ENCODE measurements at places on chromosomes 7 and 10.

GRCh38 chr10:109911903-109912302 is 11.4 kb downstream of the XPNPEP1 start:
- no peak for DNase-seq

- DNase-seq: no peak
Observed at GRCh38 chr10:123556736-123557135, 109.4 kb upstream of the GPR26 start.

GRCh38 chr10:99930731-99931550 is 78.8 kb downstream of the DNMBP start:
- DNase-seq: no peak

DNA sequence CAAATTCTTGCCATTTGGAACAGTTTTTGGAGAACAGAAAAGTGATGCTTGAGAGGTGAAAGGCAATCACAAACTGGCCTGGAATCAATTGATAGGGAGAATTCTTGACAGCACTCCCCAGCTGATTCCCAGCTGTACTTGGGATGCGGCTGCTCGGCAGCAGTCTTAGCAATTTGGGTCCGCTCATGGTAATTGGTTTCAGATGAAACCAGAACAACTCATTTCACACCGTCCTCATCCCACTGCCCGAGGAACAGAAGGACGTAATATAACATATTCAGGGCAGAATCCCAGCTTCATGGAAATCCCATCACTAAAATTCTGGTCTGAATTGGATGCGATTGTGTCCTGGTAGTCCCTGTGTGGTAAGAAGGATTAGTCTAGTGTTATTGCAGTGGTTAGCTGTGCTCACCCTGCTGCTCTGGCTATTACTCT is 223.3 kb upstream of the FERD3L start:
- DNase-seq: no peak

DNA sequence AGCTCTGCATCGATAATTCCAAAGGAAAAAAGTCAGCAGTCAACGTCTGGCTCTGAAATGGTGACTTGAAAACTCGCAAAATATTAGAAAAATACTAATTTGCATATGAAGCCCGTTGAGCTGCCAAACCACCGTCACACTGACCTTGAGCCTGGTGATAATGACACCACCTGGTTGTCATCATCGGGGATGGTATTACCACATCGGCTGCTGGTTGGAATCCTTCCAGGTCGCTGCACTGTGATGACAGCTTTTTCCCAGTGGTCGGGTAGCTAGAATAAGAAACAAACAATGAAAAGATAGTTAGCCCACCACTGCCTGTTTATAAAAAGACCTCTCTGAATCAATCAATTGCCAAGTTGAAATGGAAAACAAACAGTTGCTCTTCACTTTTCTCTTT is 41.6 kb downstream of the LAMB1 start:
- DNase-seq: no peak

DNA sequence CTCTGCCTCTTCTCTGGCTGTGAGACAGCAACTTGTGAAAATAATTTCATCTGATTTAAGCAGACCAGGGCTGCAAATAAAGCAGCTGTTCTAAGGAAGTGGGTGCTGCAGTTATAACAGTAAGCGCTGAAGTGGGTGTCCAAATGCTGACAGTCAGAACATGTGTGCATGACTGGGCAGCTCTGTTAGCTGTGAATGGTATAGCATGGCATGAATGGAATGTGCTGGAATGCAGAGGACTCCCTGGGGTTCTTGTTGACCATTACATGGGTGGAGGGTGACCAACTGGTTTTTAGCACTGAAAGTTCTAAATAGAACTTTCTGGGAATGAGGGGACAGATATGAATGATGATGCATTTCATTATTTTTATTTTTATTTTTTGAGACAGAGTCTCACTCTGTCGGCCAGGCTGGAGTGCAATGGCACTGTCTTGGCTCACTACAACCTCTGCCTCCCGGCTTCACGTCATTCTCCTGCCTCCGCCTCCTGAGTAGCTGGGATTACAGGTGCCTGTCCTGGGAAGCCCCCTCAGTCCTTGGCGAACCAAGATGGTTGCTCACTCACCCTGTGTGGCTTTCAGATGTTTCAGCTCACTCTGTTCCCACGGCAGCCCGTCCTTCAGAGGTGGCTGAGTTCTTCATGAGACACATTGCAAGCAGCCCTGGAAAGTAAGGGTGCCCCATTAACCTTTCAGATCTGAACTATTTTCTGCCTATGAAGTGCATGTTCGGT is 319.8 kb upstream of the PHYHIPL start:
- DNase-seq: no peak

DNA sequence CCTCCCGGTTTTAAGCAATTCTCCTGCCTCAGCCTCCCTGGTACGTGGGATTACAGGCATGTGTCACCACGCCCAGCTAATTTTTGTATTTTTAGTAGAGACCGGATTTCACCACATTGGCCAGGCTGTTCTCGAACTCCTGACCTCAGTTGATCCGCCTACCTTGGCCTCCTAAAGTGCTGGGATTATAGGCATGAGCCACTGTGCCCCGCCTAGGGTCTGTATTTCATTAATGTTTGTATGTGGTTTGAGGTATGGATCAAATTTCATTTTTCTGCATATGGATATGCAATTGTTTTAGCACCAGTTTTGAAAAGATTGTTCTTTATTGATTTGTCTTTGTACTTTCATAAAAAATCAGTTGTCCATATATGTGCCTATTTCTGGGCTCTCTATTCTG is 26.0 kb downstream of the CYP26A1 start:
- no peak for DNase-seq

DNA sequence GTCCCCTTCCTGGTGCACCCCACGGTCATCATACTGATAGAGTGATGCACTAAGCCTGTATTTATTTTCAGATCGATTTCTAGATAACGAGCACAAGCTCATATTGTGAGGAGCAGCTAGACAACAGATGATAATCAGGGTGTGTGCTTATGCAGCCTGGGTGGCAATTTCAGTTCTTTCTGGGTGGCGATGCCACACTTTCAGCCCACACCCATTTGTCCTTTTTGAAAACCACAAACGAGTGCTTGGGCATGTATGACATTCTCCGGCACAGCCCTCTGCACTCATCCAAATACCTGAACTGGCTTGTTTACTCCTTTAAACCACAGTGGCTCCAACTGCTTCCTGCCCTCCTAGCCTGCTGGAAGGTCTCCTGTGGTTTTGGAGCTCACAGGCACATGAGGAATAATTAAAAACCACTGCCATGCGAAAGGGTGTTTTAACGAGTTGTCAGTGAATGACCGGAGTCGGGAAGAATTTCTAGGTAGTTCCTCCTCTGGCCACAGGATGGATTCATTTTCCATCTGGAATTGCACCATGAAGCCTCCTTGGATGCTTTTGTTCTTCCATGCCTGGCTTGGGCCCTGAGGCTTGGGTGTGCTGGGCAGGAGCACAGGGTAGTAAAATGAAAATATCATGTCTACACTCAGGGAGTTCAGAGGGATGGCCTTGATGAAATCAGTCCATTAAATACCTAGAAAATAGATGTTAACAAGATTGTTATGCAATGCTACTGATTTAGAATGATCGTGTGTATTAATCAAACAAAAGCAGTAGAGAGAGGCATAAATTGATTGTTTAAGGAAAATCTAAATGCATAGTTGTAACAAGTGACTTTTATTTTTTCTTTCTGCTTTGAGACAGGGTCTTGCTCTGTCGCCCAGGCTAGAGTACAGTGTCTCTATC is 52.4 kb upstream of the ITGB1 start:
- no peak for DNase-seq

- no peak for DNase-seq
Observed at GRCh38 chr10:99042051-99042771, 193.4 kb downstream of the HPSE2 start.

DNA sequence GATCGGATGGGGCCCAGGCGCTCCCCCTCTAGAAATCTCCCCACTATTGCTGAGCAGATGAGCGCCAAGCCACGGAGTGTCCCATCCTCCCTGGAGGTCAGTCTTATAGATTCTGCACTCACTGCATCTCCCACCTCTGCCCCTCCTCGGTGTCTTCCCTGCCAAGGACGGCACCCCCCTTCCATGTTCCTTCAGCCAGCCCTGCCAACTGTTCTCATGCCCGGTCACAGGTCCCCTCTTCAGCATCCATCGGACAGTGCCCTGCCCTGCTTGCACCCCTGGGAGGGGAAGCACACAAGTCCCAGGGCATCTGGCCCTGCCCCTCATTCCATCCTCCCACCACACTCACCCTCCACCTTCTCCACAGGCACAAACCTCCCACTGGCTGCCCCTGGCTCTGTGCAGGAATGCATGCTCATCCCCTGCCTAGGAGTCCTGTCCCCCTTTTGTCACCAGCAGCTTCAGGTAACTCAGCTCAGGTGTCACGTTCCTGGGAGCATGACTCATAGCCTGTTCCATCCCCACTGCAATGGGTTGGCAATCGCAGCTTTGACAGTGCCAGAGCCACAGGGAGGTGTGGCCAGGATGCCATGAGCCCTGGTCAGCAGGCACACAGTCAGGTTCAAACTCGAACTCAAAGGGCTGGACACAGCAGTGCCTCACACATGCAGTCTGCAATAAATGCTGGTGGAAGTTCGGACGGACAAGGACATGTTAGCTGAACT is 234.7 kb upstream of the TCERG1L start:
- no peak for DNase-seq

DNA sequence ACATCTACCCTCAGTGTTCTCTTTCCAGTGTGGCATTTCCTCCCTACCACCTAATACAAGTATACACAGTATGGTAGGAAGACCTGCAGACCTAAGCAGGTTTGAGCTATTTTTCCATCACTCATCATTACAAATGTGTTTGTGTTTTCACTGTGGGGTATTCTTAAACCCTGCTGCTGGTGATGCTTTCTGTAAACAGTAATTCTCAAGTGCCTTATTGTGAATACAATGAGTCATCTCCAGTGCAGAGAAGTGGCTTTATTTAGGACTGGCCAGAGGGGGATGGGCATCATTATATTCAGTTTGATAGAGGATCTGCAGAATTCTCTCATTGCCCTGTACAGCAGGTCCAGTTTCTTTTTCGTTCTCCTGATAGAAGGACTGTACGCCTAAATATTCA is 63.7 kb downstream of the GRM8 start:
- no peak for DNase-seq

GRCh38 chr10:106795619-106796018 is 368.9 kb downstream of the SORCS1 start:
- DNase-seq: no peak

DNA sequence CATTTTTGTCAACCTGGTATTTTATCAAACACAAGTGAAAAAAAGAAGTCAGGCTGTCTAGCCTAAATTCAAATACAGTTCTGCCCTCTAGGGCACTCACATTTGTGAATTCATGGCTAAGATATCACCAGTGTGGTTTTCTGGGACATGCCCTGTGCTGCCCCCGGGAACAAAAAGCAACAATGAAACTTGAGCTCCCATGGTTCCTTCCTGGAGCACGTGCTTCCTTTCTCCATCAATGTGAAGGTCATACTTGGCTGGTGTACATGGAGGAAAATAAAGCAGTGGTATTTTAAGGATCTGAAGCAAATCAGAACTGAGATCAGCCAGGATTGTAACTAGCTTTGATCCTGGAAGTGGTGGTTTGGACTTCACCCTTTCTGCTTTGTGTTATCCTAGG is 128.9 kb upstream of the FRMD4A start:
- DNase-seq: no peak

- DNase-seq: no peak
Observed at GRCh38 chr10:95261926-95262325, 28.9 kb downstream of the PDLIM1 start.

GRCh38 chr10:46037107-46037825 is 6.8 kb upstream of the NCOA4 start:
- DNase-seq: peak; percentile 9

- no peak for DNase-seq
Observed at GRCh38 chr10:71706216-71707121, 13.1 kb downstream of the C10orf105 start.

GRCh38 chr10:83991986-83992753 is 147.1 kb upstream of the GHITM start:
- no peak for DNase-seq

- DNase-seq: no peak
Observed at GRCh38 chr7:23093546-23093945, 12.0 kb upstream of the KLHL7 start.

DNA sequence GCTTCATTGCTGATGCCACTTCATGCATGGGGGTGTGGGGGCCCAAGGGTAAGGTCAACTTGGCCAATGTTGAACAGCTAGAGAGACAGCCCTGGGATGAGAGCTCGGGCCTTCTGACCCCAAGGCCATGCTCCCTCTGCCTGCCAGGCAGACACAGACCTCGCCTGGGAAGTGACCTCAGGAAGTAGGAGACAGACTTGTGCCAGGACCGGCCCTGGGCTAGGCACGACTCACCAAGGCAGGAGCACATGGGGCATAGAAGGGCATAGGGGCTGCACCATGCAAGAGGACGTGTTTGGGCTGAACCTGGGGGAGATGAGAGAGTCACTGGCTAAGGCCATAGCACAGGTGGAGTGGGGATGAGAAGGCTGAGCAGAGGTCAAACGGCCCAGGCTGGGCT is 27.1 kb downstream of the ZCCHC24 start:
- DNase-seq: no peak

- DNase-seq: no peak
Observed at GRCh38 chr7:157846271-157846670, 509.5 kb downstream of the DNAJB6 start.

- DNase-seq: no peak
Observed at GRCh38 chr10:62399211-62399610, 25.0 kb downstream of the ZNF365 start.

DNA sequence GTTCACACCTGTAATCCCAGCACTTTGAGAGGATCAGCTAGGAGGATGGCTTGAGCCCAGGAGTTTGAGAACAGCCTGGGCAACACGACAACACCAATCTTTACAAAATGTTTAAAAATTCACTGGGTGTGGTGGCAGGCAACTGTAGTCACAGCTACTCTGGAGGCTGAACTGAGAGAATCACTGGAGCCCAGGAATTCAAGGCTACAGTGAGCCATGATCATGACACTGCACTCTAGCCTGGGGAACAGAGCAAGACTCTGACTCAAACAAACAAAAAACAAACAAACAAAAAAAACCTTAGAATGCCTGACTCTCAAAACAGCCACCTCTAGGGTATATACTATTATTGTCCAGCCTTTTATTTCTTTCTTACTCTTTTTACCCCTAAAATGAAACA is 56.5 kb upstream of the PAPSS2 start:
- DNase-seq: no peak

GRCh38 chr7:134766779-134767519 is 12.5 kb upstream of the CALD1 start:
- no peak for DNase-seq

DNA sequence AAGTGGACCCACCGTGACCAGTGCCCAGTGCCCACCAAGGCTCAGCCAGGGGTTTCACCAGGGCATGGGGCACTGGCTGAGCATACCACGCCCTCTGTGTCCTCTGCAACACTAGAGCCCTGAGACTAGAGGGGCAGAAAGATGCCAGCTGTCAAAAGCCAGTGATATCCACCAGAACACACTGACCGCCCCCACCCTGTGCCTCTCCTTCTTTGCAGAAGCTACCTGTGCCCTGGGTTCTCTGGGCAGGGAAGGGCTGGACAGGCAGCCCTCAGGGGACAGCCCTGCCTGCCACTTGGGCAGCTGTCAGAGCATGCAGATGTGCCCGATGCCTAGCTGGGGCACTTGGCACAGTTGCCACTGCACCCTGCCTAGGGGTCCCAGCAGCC is 494 bp downstream of the VSIR start:
- DNase-seq: no peak

Data from activated naive CD4-positive, alpha-beta T cell treated with anti-CD3 and anti-CD28 coated beads, Interleukin-2, amount 50 U/mL, for 72 hours (primary cell).